Endothelial cell of umbilical vein (primary cell): ENCODE measurements at places on chromosomes 7 and 10.

DNA sequence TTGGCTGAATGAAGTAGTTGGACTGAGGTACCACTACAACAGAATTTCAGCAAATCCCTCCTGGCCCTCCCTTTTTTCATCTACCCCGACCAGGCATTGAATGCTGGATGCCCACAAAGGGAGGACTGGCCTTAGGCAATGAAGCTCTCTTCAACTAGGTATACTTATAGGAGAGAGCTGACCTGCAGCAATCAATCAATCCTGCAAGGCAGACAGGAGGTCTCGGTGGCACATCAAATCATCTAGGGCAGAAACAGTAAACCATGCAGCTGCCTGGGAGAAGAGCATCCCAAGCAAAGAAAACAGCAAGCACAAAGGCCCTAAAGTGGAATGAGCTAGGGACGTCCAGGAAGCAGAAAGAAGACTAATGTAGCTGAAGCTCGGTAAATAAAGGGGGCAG is 2.4 kb upstream of the ABRAXAS2 start:
- DNase-seq: no peak

DNA sequence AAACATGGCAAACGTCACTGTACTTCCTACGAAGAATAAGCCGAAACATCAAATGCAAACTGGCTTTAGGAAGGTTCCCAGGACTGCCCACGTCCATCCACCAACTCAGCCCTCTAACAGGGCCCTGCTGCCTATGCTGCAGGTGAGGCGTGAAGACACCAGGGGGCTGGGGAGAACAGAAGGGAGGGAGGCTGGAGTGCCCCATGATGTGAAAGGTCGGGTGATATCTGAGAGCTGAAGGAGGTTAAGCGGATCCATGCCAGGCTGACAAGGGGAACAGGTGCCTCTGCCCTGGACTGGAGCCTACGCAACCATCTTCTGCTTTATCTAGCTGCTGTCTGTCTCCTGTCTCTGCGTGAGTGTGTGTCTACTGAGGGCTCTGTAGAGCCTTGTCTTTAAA is 40.2 kb upstream of the ATP6V0A4 start:
- no peak for DNase-seq

DNA sequence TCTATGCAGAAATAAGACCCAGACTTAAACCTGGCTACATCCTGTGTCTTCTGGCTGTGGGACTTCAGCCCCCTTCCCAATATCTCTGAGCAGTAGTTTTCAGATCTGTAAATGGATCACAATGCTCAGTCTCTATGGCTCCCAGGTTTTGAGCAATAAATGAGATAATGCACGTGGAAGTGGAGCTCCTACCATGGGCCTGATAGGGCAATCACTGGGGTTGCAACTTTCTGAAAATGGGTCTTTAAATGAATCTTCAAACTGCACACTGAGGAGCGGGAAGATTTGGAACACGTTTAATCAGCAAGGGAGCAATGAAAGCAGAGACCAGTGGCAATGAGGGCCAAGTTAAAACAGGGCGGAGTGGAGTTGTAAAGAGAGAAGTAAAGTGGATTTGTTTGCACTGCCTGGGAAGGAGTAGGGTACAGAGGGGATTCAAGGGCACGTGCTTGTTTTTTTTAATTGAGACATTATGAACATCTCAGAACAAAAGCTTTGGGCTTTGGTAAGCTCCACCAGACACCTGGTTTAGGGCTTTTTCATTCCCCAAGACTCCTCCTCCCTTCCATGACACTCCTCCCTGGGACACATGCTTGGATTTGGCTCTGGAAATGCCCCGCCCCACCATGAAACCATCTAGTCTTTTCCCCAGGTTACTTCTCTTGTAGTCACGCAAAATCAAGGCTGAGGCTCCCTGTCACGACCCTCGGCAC is 42.7 kb downstream of the PAPSS2 start:
- no peak for DNase-seq

DNA sequence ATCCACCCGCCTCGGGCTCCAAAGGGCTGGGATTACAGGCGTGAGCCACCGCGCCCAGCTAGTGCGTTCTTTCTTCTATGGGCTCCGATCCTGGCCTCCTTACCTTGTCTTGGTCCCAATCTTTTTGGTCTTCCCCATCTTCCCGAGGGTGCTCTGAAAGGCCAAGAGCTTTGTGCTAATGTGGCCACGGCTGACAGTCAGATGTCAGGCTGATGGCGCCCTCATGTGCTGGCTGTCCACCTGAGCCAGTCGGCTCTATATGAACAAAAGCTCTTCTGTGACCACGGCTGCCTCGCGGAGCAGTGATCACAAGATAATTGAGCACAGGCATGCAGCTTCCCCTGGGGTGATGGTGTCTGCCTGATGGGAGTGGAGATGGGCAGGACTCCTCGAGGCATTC is 11.0 kb upstream of the AHCYL2 start:
- DNase-seq: no peak

GRCh38 chr10:133135116-133135465 is 24.9 kb upstream of the KNDC1 start:
- no peak for DNase-seq

GRCh38 chr10:78890506-78890905 is 178.3 kb upstream of the ZMIZ1 start:
- no peak for DNase-seq

DNA sequence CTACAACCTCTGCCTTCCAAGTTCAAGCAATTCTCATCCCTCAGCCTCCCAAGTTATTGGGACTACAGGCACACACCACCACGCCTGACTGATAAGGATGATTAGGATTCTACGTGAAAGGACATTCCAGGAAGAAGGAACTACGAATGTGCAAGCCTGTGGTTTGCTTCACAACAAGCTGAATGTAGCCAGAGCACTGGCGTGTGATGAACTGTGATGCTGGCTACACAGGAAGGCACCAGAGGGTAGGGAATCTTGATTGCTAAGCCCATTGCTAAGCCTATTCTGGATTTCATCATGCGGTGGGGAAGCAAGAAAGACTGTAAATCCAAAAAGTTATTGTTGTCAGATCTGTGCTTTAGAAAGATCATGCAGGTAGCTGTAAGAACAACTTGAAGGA is 72.3 kb upstream of the SRRM3 start:
- DNase-seq: no peak

DNA sequence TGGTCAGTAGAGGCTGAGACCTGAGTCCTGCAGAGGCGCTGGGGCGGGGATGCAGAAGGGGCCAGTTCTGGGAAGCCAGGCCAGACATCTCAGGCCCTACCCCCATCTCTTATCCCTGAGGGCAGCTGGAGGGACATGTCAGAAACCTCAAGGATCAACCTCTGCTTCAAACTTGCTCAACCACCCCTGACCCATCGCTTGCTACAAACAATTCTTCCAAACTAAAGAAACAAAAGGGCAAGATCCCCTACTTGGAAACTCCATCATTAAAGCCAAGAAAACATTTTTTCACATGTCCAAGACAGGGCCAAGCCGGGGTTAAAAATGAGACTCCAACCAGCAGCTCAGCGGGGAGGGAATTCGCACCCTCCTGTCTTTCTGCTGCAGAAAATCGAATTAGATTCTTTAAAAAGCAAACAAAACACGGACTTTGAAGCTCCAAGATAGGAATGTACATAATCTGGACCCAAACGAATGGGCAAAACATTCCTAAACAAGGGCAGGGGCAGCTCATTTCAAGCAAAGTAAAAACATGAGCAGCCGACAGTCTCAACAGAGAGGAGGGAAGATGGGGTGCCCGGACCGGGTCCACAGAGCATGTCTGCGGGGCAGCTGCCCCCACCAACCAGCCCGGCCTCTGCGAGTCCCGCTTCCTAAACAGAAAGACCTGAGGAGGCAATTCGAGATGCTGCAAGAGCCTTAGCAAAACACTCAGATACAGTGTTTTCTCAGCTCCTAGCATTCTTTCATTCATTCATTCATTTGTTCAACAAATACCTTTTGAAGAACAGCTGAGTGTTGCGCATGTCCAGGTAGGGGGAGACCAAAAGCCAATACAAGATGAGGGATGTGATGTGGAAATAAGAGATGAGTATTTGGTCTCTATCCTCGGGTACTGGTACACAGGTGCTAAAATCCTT is 44.8 kb downstream of the CHST15 start:
- DNase-seq: no peak

- DNase-seq: no peak
Observed at GRCh38 chr10:17335065-17335464, 107.0 kb downstream of the VIM start.

- DNase-seq: no peak
Observed at GRCh38 chr10:124387078-124387874, 31.4 kb downstream of the OAT start.

GRCh38 chr7:79434098-79434497 is 19.4 kb downstream of the MAGI2 start:
- DNase-seq: no peak

GRCh38 chr10:18211862-18212261 is 71.6 kb downstream of the CACNB2 start:
- DNase-seq: no peak

- DNase-seq: no peak
Observed at GRCh38 chr10:65846541-65846940, 1079.3 kb upstream of the LRRTM3 start.

- peak; percentile 7 for DNase-seq
Observed at GRCh38 chr10:58362027-58362789, 23.0 kb upstream of the TFAM start.

GRCh38 chr7:1823376-1824150 is 153.5 kb downstream of the ELFN1 start:
- DNase-seq: no peak

DNA sequence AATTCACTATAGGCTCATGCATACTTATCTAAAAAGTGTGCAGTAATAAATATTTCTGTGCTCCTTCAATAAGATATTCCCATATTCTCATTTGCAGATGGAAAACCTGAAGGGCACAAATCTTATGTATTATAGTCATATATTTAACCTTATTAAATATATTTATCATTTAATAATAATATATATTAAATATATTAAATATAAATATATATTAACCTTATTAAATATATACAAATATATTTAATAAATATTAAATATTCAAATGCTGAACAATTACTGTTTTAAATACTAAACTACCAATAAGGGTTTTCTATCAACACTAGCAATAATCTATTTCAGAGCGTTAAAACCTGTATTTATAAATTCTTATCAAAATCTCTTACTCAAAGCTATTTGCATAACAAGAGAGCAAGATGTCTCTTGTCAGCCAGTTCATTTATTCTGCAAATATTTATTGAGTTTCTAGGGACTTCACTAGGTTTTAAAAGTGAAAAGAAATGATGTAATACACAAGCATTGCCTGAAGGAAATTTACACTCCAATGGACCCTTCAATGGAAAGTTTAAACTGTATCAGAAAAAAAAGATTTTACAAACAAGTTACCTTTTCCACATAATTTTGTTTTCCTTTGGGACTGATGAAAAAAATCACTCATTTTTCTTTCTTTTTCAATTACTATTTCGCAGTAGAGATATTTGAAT is 159.2 kb downstream of the AGMO start:
- DNase-seq: no peak

DNA sequence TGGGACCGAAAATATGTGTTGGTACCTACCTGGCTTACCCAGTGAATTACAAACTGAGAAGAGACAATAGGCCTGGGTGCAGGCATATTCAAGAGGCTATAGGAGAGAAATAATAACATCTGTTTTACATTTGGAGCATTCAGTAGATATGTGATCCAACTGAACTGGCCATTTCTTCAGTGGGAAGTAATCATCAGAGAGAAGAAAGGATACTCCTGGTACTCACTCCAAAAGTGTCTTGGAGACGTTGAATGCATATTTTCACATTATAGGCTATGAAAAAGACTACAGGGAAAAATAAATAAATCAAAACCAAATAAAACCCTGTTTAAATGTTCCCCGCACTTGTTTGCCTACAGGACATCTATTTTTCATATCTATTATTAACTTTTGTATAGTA is 1680.3 kb downstream of the REEP3 start:
- DNase-seq: no peak
